ENCODE measurements at places on chromosomes 7 and 10.

DNA sequence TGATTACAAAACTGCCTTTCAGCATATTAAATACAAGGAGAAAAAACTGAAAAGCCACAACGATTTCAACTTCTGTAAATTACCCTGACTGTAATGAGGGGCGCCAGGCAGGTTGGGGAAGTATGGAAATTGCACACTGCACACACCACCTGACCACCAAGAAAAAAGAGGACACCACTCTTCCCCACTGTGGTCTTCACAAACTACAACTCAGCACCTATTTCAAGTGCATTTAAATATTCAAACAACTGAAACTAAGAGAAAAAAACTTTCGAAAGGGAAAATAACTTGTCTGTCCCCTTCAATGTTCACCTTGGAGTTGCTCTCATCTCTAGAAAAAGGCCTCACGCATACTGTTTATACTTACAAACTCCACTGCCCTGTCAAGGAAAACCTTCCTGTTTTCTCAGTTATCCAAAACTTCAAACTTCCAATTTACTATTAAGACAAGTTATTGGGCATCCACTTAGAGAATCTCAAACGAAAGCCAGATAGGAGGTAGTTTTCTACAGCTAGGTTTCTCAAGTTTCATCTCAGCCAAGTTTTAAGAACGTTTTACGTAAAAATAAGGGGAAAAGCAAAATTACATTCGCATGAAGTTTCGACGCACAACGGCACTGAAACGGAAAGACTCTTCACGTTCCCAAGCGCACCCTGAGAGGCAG is 1.4 kb downstream of the LARP4B start:
- no peak for DNase-seq

DNA sequence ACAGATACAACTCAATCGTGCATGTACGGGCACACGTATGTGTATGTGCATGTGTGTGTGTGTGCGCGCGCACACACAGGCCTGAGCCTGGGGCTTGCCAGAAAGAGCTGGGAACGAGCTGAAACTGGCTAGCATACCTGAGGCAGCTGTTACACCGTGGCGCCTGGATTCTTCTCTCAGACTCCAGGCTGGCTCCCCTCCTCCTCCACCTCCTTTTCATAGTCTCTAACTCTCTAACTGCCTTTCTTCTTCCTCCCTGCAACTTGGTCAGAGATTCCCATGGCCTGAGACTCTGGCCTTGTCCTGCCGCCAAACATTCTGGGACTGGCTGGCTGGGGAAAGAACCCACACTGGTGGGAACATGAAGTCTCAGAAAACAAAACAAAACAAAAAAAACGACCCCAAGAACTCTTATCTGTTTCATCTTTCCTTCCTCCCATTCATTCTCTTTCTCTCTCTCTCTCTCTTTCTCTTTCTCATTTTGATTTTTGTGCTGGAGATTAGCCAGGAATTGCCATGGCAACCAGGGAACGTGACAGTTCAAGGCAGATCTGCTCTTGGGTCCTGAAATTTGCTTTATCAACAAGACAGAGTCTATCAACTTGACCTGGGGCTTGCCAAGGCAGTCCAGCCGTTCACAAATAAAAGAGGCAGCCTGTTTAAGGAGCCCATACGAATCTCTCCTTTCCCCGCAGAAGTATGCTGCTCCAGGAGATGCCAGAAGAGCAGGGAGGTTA is 76.8 kb upstream of the SEM1 start:
- no peak for DNase-seq

GRCh38 chr7:67618556-67619162 is 622.0 kb downstream of the TYW1 start:
- no peak for DNase-seq

- peak; percentile 53 for DNase-seq
Observed at GRCh38 chr10:33334805-33335550, 511 bp upstream of the NRP1 start.

- no peak for DNase-seq
Observed at GRCh38 chr7:32560075-32560474, 64.8 kb downstream of the AVL9 start.

GRCh38 chr7:99843808-99844207 is 16.0 kb downstream of the CYP3A43 start:
- no peak for DNase-seq

DNA sequence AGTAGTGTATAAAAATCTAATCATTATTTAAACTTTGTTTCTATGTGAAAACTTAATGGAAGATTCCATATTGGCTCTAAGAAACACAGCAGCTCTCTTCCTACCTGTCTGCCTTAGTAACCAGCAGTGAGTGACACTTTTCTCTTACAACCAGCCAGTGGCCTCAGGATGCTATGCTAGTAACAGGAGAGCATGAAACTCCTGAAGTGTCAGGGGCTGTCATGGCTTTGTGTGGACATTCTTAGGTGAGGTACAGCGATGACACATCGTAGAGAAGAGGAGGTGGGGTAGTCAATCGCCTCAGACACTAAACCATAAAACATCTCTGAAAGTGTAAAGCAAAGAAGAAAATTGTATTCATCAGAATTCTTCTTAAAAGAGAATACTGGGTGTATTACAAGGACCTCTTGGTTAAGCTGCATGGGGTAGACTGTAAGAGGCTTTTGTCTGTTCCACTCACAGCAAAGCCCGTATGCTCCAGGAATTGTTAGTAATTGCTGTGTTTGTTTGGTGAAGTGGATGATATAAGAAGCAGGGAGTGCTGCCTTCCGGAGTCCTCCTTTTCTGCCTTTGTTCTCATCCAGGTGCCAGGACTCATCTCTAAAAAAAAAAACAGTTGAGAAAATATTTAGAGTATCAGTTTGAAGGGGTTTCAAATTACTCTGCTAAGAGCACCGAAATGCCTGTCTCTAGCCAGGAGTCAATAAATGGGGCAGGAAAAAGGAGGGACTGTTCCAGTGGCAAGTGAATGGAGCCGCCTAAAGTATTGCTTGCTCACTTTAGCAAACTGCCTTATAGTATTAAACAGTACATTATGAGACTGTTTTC is 518.8 kb downstream of the CNTNAP2 start:
- no peak for DNase-seq

- DNase-seq: no peak
Observed at GRCh38 chr7:49774459-49775064, 1.1 kb downstream of the VWC2 start.

GRCh38 chr10:86824151-86824550 is 67.7 kb downstream of the BMPR1A start:
- DNase-seq: peak; percentile 16

GRCh38 chr7:46461334-46461777 is 540.3 kb upstream of the IGFBP3 start:
- DNase-seq: no peak

Measured in T47D (cell line).